IPS DF 6.9 (cell line): ENCODE measurements at places on chromosomes 12 and 14.

GRCh38 chr14:73796893-73797542, 54.6 kb upstream of the PTGR2 start:
- DNase-seq: no peak

GRCh38 chr12:29818916-29819623, 35.3 kb upstream of the TMTC1 start:
- DNase-seq: no peak

DNA sequence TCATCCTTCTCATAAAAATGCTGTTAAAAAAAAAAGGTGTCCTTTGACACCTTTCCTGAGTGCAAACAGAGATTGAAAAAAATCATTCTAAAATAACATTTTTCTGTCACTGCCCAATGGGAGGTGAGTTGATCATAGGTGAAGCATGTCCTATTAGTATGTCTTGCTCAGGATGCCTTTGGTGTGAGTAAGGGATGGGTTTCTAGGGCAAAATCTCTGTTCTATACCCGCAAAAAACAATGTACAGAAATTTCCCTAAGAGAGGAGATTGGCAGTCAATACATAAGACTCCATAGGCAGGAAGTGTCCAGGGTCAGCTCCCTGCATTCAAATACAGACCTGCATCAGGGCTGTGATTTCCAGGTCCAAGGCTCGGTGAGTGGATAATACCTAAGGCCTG, 195.2 kb downstream of the DAD1 start:
- DNase-seq: no peak

- DNase-seq: no peak
These were observed 21.9 kb upstream of the EID3 start for GRCh38 chr12:104281636-104282035.

DNA sequence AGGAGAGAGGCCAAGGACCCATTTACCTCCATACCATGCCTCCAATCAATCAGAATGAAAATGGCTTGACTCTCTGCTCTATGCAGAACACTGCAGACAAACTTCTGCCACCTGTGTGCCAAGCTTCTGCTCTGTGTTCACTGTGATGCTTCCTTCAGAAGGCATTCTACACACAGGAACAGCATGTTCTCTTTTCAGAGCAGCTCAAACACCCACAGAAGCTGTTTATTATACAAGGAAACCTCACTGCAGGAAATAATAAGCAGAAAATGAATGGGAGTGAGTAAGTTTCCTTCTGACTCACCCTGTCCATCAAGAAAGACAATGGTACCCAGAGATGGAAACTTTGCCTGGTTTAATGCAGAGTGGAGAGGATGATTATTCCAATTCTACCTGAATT, 2.4 kb upstream of the ESR2 start:
- DNase-seq: no peak

DNA sequence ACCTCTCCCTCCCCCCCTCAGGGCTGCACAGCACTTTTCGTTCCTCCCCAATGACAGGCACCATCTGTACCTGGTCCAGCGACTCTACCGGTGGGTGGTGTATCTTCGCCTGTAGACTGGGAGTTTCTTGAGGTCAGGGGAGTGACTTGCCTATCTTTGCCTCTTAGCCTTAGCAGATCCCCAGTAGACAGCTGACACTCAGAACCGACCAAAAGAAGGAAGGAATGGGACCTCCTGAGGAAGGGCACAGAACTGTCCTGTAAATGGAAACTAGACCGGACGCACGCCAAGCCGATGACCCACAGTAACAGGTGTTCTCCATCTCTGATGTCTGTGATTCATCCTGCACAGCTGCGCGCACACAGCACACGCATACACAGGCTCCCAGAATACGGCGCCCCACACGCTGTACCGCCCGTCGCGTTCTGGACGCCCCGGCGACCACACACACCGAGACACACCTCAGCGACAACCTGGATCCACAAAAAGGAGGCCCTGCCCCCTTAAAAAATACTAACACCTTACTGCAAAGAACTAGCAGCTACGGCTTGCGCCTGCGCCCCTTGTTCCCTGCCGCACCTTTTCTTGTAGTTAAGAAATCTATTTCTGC, 673 bp upstream of the TTC9 start:
- DNase-seq: no peak

GRCh38 chr14:87066221-87066817, 926.7 kb downstream of the GALC start:
- DNase-seq: no peak

- no peak for DNase-seq
These were observed 14.5 kb downstream of the DYRK2 start for GRCh38 chr12:67662910-67663538.

DNA sequence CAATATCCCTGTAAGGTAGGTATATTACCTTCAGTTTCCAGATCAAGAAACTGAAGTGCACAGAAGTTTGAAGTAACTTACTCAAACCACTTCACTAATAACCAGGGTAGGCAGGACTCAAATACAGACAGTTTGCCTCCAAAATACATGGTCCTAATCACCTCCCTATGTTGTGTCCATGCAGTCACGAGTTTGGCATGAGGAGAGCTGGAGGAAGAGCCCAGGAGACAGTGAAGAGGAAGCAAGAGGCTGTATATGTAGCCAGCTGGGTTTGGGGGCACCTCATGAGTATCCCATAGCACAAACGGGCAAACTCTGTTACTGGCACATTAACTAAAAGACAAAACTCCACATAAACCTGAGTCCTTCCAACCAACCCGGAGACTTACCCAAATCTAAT, 79.2 kb downstream of the DUSP16 start:
- DNase-seq: no peak

DNA sequence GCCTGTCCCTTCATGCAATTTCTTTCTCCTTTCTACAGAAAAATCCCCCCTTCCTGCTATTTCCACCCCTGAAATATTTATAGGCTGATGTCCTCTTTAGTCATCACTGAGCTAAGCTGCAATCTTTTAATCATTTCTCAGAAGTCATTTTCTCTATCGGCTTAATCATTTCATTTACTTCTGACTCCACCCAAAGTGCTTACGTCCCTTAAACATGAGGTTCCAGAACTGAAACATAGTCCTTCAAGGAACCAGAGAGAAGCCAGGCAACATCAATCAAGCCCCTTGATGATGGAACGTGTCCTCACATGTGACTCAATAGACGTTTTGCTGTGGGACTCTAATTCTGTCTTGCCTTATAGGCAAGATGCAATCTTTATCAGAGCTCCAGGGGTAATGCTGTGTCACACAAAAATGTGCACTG, 148.7 kb upstream of the KRR1 start:
- no peak for DNase-seq

DNA sequence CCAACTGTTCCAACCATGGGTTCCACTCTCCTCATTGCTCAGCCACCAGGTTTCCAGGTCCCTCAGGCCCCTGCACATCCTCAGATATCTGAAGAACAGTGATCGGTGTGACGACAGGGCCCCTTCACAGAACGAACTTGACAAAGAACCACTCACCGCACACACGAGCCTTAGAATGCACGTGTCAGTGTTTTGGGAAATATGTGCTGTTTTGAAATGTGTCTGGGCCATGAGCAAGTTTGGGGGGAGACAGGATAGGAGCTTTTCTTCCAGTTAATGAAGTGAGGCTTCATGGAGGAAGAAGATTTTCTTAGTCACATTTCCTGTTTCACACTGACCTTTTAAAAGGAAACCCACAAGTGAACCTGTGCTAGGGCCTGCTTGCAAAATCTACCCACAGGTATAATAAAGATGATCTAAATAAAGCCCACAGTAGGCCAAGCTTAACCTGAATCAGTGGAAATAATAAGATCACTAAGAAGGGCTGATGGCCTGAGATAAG, 58.6 kb downstream of the ZFP36L1 start:
- DNase-seq: no peak

DNA sequence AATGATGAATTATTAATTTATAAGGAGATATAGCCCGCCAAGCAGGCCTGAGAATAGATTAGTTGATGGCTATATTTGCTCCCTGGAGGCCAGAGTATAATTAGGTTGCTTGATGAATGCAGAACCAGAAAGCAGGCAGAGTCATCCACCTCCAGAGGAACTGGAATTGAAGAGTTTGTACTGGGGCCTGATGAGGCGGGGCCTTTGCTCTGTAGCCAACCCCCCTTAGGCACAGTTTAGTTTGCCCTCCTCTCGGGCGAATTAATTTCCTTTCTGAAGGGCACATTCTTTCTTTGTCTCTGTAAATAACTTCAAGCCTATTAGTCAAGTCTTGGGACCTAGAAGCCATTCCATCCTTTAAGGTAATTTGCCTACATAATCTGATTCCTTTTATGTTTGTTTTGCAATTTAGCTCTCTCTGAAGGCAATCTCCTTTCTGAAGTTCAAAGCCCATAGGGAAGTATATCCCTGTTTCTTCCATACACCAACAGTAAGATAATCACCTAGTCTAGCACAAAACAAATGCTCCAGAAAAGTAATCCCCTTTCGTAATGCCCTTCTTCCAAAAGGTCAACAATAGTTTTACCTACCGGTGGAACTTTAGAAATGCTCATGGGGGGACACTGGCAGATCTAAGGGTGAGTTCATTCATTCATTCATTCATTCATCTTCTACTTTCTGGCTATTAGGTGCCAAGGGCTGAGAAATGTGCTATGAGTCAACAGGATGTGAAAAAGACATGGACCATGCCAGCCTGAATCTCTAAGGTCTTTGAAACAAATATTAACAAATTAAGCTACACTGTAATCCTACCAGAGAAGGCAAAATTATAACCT, 84.8 kb upstream of the NUDT4 start:
- no peak for DNase-seq

DNA sequence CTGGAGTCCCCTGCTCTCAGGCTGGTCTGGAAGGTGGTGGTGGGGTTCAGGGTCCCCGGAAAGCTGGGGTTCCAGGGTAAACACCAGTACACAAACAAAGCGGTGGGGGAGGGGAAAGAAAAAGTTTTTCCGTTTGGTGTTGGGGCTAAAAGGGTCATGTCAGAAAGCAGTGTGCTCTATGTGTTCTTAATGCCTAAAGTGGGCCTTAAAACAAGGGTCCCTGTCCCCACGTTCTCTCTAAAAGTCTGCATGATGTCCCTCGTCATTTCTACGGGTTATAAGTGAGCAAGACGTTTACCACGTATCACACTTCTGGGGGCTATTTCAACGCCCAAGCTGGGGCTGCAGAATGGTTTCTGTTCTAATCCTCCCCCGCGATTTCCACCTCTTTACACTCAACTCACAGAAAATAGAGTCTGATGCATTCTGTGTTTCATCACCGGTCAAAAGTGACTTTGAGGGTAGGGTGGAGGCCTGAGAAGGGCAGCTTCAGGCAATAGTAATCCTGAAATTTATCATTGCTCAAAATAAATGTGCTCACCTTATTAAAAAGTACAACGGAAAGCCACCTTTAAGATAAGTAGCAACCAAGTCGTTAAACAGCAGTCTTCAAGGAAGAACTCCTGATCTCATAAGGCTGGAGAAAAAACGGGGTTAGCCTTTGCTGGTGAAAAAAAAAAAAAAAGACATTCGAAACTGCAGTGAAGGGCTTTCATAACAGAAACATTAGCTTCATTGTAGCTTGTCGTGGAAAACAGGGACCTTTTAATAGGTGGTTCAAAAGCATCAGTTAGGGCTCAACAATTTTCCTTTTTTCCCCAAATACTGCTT, 63.9 kb upstream of the PTGR2 start:
- DNase-seq: no peak

DNA sequence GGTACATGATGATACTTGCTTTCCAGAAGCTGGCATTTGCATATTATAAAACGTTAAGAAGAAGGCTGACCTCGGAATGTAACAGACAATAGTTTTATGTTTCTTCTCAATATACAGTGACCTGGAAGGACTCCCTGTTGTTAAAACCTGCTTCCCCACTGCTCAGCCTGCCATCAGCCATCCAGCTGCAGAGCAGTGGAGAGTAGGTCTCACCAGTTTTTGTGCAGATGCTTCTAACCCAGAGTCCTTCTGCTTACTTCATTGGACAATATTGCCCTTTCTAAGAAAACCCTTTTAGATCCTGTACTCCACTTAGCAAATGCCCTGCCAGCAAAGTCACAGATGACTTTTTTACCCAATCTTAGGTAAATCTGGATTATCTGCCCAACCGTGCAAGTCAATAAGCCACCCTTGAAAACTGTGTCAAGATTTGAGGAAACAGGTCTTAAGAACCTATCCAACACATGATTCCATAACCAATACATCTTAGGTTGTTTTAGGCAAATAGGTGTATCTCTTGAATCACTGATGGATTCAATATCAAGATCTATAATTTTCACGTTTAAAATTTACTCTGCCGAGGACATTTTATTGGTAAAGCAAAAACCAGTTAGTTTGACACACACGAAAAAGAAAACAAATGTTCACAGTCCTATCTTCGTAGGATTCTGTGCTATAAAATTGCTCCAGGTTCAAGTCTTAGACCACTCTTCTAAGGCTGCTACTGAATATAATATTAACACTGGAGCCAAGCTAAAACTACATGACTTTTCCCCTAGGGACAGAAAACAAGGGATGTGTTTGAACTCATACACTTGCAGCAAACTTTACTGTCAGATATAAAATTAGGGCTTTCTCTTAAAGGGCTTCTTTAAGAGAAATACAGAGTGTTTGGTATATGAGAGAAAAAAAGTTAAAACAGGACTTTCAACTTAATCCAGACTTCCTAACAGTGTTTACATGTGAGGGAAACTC, 5.7 kb downstream of the PHLDA1 start:
- DNase-seq: no peak

GRCh38 chr12:74412606-74413230, 124.9 kb upstream of the ATXN7L3B start:
- DNase-seq: no peak

GRCh38 chr12:79844693-79845092, 90.2 kb downstream of the PPP1R12A start:
- DNase-seq: peak; percentile 47

DNA sequence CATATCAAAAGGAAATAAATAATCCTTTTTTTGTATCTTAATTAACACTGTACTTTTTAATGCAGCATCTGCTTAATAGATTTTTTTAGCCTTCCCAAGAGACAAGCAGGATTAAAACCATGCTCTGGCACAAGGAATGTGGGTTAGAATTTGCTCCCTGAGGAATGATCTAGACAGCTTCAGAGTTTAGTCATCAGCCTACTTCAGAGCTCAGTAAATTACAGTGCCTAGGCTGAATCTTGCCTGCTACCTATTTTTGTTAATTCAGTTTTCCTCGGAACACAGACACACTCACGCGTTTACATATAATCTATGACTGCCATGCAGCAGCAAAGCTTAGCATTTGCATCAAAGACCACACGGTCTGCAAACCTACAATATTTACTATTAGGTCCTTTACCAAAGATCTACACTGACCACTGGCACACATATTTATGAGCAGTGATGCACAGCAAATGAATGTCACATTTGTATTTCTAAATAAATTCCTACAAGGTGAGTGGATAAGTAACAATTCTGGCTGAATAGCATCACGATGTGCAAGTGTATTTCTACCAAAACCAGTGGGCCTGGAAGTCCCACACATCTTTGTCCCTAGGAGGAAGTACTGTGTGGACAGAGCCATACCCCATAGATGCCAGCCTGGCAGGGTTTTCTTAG, 309.8 kb upstream of the TMEM132C start:
- no peak for DNase-seq

GRCh38 chr12:115988625-115989563, 288.6 kb downstream of the MED13L start:
- no peak for DNase-seq

DNA sequence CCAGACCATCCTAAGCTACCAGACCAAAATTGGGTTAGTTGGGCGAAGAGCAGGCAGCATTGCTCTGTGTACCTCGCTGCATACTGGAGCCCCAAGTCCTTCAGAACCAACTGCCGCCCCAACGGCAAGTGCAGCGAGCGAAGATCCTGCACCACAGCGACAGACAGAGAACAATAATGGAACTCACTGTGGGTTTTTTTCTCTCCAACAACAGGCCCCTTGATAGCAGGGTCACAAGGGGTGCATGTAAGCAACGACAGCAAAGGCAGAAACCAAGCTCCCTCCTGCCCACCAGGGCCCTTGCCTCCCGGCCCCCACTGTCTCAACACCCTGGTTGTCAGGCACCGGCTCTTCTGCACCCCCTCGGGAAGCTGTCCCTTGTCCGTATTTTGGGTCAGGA, 39.0 kb downstream of the RNF34 start:
- no peak for DNase-seq
